Stimulated activated CD4-positive, alpha-beta T cell treated with anti-CD3 and anti-CD28 coated beads, TNF-alpha, amount 100 ng/mL, for 24 hours (primary cell): ENCODE measurements at places on chromosomes 3 and 15.

- DNase-seq: no peak
Observed at GRCh38 chr15:67242708-67243111, 11.8 kb downstream of the AAGAB start.

GRCh38 chr3:60765776-60766175, 485.5 kb downstream of the FHIT start:
- DNase-seq: no peak

DNA sequence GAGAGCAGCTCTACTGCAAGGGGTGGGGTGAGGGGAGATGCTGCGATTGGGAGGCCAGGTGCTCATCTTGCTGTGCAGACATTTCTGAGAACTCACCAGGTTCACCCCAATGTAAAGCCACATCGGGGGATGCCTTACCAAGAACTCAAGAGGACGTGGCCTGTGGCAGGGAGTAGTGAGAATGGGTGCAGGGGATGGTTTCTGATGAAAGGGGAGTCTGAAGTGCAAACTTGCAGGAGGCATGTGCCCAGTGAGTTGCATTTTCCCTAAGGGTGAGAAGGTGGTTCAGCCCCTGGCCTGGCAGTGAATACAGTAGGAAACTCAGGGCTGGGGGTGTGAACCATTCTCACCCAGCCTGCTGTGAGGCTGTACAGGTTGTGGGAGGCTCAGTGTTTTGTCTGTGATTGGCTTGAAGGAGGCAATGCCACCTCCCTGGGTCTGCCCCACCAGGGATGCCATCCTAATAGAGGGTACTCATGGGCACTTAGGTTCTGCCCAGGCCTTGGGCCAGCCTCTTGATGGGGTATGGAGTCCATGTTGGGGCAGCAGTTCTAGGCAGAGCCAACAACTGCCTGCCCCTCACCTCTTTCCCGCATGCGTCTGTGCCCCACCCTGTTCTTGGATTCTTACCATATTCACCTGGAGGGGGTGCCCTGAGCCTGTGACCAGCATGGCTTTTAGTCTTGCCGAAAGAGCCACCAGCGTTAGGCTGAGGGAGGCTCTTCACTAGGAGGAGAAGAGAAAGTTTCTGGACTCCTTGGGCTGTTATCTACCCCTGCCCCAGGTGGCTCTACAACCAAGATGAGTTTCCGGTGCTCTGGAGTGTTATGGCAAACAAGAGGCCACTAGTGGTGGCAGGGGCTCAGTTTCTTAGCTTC, 4.5 kb downstream of the HEMK1 start:
- peak; percentile 42 for DNase-seq

- DNase-seq: no peak
Observed at GRCh38 chr3:34239287-34239686, 440.9 kb downstream of the PDCD6IP start.

- no peak for DNase-seq
Observed at GRCh38 chr15:72887376-72887775, 103.8 kb upstream of the ADPGK start.

GRCh38 chr3:107421170-107421792, 44.0 kb downstream of the CCDC54 start:
- DNase-seq: no peak

- DNase-seq: no peak
Observed at GRCh38 chr15:41160639-41161315, 44.7 kb upstream of the INO80 start.

GRCh38 chr15:99328106-99329072, 77.1 kb downstream of the LRRC28 start:
- DNase-seq: no peak

- DNase-seq: no peak
Observed at GRCh38 chr3:160637086-160637485, 39.9 kb upstream of the ARL14 start.

GRCh38 chr3:32302601-32303398, 64.3 kb downstream of the CMTM8 start:
- DNase-seq: no peak

DNA sequence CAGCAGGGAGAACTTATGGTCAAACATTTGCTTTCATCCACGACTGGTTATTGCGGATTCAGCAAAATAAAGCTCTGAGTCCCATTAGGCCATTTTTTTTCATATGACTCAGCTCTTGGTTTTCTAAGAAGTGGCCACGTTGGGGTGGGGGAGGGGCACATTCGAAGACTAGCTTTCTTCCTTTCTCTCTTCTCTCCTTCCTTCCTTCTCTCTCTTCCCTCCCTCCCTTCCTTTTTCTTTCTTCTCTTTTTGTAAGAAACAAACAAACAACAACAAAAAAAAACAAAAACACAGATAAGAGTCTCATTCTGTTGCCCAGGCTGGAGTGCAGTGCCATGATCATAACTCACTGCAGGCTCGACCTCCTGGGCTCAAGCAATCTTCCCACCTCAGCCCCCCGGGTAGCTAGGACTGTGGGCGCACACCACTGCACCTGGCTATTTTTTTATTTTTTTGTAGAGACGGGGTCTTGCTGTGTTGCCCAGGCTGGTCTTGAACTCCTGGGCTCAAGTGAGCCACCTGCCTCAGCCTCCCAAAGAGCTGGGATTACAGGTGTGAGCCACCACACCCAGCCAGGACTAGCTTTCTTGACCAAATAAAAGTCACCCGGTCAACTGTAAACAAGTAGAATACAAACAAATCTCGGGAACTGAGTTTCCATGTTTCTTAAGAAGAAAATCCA, 41.6 kb downstream of the ABCC5 start:
- no peak for DNase-seq

GRCh38 chr3:23127196-23127595, 75.9 kb upstream of the UBE2E2 start:
- DNase-seq: no peak

- DNase-seq: no peak
Observed at GRCh38 chr3:178393146-178393545, 143.1 kb upstream of the KCNMB2 start.

- no peak for DNase-seq
Observed at GRCh38 chr3:171470714-171471227, 10.6 kb upstream of the TNIK start.

DNA sequence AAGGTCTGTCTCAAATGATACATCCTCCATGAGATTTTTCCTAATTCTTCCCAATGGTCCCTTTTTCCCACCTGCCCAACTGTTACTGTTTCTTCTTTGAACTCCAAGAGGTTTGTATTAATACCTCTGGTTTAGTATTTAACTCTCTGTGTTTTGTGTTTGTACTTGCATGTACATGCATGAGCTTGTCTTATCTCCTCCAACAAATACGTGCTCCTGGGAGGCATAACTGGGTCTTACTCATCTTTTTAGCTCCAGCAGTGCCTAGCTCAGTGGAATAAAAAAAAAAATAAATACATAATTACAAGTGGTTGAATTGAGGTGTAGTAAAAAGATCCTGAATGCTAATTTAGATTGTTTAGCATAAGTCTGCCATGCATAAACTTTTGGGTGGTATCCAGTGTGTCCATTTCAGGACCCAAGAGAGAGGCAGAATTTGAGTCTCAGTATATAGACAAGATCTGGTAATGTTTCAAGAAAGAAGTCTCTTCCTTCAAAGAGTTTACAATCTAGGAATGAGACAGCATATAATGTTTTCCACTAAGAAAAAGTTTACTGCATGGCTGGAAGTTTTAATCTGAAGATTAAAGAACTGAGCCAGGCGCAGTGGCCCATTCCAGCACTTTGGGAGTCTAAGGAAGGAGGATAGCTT, 1.7 kb upstream of the LYSMD2 start:
- DNase-seq: no peak

DNA sequence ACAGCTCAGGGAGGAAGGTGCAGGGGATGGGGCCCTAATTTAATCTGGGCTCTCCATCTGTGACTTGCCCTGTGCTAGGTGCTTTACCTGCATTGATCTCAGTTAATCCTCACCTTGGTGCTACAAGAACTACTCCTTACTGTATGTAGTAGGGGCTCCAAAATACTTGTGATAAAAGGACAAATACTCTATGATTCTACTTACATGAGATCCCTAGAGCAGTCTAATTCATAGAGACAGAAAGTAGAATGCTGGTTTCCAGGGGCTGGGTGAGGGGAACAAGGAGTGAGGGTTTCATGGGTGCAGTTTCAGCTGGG, 67.2 kb downstream of the SLC6A1 start:
- no peak for DNase-seq

DNA sequence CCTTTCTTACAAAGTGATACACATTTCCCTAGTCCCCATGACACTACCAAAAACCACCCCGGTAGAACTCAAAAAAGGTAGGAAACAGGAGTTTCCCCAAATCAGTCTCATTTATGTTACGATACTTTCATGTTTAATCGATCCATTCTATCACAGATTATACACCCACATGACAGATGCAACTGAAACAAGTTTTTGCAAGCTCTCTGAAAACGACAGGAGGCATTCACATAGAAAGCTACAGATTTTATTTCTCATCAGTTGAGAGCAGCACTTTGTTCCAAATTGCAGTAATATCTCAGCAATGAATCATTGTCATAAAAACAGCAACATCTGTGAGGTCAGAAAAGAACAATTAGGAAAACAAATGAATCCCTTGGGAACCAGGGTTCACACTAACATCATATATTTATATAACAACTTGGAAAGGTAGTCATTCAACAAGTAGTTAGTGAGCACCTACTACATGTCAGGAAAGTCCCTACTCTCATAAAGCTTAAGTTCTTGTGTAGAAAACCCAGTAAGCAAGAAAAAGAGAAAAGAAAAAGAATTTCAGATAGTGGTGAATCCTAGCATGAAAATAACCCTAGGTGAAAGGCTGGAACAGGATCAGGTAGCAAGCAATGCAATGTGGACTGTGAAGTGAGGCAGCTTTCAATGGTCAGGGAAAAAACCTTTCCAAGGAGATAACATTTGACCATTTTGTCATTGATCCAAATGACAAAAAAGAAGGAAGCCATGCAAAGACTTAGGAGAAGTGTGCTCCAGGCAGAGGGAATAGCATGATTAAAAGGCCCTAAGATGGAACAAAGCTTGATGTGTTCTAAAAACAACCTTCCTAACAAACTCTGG, 8.3 kb downstream of the PLD1 start:
- DNase-seq: no peak

GRCh38 chr3:152148579-152148978, 120.2 kb upstream of the MBNL1 start:
- DNase-seq: no peak

- DNase-seq: no peak
Observed at GRCh38 chr15:50046867-50047266, 72.2 kb downstream of the ATP8B4 start.

GRCh38 chr3:53675022-53675697, 171.1 kb downstream of the CHDH start:
- no peak for DNase-seq

DNA sequence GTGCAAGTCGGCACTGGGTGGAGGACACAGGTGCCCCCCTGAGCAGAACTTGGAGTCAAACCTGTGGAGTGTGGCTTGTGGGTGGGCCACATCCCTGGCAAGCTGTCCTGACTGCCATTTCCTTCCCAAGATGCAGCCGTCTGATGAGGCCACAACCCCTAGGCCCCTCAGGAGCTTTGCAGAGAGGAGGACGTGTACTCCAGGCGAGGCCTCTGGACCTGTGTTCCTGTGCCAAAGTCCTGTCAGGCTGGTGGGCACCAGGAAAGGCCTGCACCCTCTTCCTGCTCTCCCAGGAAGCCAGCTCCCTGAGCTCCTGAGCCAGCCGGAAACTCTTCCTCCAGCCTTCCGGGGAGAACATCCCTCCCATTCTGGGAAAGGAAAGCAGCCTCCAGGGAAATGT, 48.5 kb downstream of the CMTM6 start:
- DNase-seq: no peak

GRCh38 chr3:66962664-66963063, 35.4 kb upstream of the KBTBD8 start:
- DNase-seq: no peak

- DNase-seq: no peak
Observed at GRCh38 chr3:120245386-120245785, 39.6 kb downstream of the GPR156 start.

- DNase-seq: no peak
Observed at GRCh38 chr3:31291818-31292217, 240.9 kb upstream of the STT3B start.

GRCh38 chr15:99731336-99732123, 1.7 kb downstream of the LYSMD4 start:
- DNase-seq: no peak

GRCh38 chr3:158642474-158643210, 1.7 kb upstream of the GFM1 start:
- DNase-seq: no peak

- DNase-seq: no peak
Observed at GRCh38 chr3:161349529-161350312, 21.6 kb downstream of the SPTSSB start.

- DNase-seq: no peak
Observed at GRCh38 chr3:127044996-127045395, 62.1 kb downstream of the PLXNA1 start.

DNA sequence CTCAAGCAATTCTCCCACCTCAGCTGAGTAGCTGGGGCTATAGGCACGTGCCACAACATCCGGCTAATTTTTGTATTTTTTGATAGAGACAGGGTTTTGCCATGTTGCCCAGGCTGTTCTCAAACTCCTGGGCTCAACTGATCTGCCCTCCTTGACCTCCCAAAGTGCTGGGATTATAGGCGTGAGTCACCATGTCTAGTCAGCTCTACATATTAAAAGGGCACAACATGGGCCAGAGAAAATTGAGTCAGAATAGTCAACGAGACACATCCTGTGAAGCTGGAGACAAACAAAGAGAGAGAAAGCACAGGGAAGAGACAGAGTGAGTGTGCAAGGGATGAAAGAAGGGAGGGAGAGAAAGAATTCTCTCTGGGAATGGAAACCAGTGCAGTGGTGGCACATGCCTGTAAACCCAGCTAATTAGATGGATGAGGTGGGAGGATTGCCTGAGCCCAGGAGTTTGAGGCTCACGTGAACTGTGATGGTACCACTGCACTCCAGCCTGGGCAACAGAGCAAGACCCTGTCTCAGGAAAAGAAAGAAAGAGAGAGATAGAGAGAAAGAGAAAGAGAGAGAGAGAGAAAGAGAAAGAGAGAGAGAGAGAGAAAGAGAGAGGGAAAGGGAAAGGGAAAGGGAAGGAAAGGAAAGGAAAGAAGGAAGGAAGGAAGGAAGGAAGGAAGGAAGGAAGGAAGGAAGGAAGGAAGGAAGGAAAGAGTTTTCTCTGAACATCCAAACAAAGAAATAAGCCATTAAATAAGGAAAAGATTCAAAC, 107.2 kb upstream of the SLC25A36 start:
- no peak for DNase-seq

- no peak for DNase-seq
Observed at GRCh38 chr3:46665763-46666452, 27.6 kb downstream of the ALS2CL start.

GRCh38 chr3:41836360-41837134, 125.4 kb downstream of the ULK4 start:
- DNase-seq: no peak

- DNase-seq: no peak
Observed at GRCh38 chr3:127329631-127330285, 41.9 kb upstream of the PRR20G start.

GRCh38 chr3:22117091-22117490, 366.1 kb upstream of the ZNF385D start:
- no peak for DNase-seq

DNA sequence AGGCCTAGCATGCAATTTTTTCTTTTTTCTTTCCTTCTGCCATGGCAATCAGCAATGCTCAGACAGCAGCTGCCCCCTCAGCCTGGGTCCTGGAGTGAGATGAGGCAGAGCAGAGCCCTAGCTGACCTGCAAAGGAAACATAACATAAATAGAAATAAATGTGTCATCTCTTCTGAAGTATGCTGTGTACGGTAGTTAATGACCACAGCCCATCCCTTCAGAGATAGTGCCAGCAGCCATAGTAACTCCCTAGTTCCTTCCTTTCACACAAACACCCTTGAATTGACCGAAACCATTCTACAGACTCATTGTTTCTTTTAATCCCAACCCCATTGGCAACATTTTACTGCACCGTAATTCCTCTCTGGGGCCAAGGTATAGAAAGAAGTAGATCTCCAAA, 8.4 kb upstream of the CD47 start:
- no peak for DNase-seq

GRCh38 chr3:170517242-170517945, 68.5 kb downstream of the SLC7A14 start:
- DNase-seq: no peak
